ENCODE measurements at places on chromosomes 6 and 20. TPM values are rescaled to one million over a fixed set of nuclear protein-coding genes. Genes with fewer than 3 reads are reported as not detected.

GRCh38 chr6:167795321-167795811 lies 31.3 kb upstream of the AFDN start:
- no peaks in the 10 kb centered on the region for H3K27me3 ChIP-seq
- H3K4me3 ChIP-seq = no peak overlapping the region
- no peak for DNase-seq
- H3K36me3 ChIP-seq = no peaks in the 10 kb centered on the region

DNA sequence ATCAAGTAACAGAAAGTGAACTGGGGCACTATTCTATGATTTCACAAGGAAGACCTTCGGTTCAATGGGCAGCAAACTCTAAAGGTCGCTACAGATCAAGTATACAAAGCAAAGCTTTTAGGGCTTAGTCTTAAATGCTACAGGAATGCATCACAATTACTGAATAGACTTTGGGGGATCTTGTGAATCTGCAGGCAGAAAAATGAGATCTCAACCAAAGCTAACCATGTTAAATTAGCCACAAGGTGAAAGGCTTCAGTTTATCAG lies 98.0 kb upstream of the TMEM30A start:
- H3K4me3 ChIP-seq = no peak overlapping the region
- H3K27me3 ChIP-seq = no peaks in the 10 kb centered on the region
- no peak for DNase-seq
- no peak overlapping the region for H3K27ac ChIP-seq
- H3K36me3 ChIP-seq = no peaks in the 10 kb centered on the region

DNA sequence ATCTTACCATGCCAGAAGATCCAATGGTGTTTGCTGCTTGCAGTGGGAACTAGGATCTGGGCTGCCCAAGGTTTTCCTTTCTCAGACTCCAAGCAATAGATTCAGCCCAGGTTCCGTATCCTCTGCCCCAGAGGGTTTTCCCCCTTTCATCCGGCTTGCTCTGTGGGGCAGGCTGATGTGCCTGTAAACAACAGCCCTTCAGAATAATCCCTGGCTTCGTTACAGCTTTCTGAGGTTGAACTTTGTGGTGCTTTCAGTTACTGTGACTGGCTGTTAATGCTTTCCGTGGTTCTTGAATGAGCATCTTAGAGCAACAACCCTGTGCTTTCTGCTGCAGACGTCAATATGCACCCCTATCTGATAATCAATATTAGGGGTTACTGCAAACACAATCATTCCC lies 400.4 kb downstream of the BTBD3 start:
- H3K4me3 ChIP-seq = no peak overlapping the region
- H3K36me3 ChIP-seq = no peaks in the 10 kb centered on the region
- no peak overlapping the region for H3K27ac ChIP-seq
- DNase-seq = no peak
- no peaks in the 10 kb centered on the region for H3K4me1 ChIP-seq

GRCh38 chr6:160042788-160043301 lies 74.0 kb downstream of the IGF2R start:
- H3K27me3 ChIP-seq = no peaks in the 10 kb centered on the region
- peaks cover 5% of the 10 kb centered on the region for H3K4me1 ChIP-seq
- peak overlapping the region; percentile 28 for H3K4me3 ChIP-seq
- no peak for DNase-seq
- H3K36me3 ChIP-seq = peaks cover 33% of the 10 kb centered on the region

KCNK16 gene
- not detected for total RNA-seq

C20orf202 gene
- total RNA-seq = not detected

- H3K27me3 ChIP-seq = no peaks in the 10 kb centered on the region
- no peaks in the 10 kb centered on the region for H3K36me3 ChIP-seq
- no peak overlapping the region for H3K4me3 ChIP-seq
- H3K27ac ChIP-seq = no peak overlapping the region
- no peak for DNase-seq
- H3K4me1 ChIP-seq = no peaks in the 10 kb centered on the region
Observed at GRCh38 chr6:161696801-161697200, 422.9 kb upstream of the AGPAT4 start.

DNA sequence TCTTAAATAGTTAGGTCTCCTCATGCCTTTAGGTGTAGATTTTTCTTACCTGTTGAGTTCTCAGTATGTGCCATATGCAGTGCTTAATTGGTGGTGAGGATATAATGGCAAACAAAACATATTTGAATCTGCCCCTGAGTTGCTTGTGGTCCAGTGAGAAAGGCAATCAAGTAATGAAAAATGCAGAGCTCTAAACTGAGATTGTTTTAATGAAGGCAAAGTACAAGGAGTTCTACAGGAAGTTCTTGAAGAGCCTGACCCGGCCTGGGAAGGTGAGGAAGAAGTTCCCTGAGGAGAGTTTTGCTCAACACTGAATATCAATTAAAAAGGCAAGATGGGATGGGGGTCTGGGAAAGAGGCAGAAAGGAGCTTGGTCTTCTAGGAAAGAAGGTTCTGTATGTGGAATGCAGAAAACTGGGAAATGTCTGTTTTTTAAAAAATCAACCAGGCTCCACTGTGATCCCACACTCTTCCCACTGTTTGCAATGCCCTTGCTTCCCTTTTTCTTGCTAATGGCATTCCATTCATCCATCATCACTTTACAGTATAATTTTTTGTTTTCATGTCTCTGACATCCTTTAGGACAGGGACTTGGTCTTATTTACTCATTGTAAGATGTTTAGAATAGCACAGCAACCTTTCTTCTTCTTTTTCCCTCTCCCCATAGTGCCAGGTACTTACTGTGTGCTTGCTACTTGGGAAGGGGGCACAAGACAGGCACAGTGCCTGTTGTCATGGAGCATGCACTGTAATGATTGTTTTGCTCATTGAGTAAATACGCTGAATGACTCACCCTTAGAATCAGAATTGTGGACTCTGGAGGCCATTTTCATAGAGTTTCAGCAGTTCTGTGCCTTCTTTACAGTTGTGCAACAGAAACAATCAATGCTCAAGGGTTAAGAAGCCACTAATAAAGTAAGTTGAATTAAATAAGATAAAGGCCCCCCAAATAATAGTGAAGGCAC lies 64.3 kb downstream of the ANKS1A start:
- H3K4me3 ChIP-seq = no peak overlapping the region
- no peaks in the 10 kb centered on the region for H3K36me3 ChIP-seq
- no peaks in the 10 kb centered on the region for H3K4me1 ChIP-seq
- no peak overlapping the region for H3K27ac ChIP-seq

DNA sequence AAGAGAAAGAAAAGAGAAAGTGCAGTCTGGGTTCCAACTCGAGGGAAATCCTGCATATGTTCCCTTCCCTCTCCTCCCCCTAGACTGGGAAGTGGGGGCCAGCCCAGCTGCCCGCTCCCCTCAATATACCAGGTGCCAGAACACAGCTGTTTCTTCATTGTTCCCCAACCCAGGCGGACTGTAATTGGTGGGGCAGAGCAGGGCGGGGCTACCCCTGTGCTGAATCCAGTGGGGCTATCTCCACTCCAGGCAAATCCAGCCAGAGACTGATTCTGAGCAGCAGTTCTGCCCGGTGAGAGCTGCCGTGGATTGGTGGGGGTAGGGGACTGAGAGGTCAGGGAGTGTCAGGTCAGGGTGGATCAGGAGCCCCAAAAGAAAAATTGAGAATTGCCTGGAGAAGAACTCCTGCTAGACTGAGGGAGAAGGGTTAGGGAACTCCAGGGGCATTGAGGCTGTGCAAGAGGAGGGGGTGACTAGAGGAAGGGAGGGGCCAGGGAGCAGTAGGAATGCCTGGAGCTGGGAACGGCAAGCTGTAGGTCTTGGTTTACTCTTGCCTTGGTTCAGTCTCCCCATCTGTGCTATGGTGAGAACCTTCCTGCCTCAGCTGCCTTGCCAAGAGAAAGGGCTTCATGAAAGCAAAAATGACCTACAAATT lies at the start of gene MYMX:
Gene MYMX (plus strand): TSS at position 250 of the 655 bp plus-strand sequence. CDS start 546 bp downstream, outside the sequence.
- no peak within 1 kb of the TSS for H3K4me3 ChIP-seq
- H3K36me3 ChIP-seq = no peaks in the 10 kb centered on the region
- peak within 1 kb of the TSS; percentile 99 for H3K27ac ChIP-seq
- DNase-seq = no peak
- H3K27me3 ChIP-seq = no peaks in the 10 kb centered on the region
- peaks cover 14% of the 10 kb centered on the region for H3K4me1 ChIP-seq

DNA sequence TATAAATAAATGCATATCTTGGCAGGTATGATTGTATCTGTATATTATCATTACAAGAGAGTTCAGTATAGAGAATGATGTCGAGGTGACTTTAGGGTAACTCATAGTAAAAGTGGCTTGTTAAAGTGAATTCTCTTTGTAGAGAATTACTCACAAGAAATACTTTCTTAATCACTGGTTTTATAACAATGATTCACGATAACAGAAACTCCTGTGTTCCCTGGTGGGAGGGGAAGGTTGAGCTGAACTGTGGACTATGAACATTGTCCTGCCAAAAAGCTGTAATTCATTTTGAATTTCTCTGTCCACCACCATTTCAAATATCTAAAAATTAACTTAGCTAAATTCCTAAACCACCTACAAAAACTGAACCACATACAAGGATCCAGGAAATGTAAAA lies 7.7 kb downstream of the TPMT start:
- no peak overlapping the region for H3K4me3 ChIP-seq
- no peaks in the 10 kb centered on the region for H3K36me3 ChIP-seq
- no peaks in the 10 kb centered on the region for H3K27me3 ChIP-seq
- H3K4me1 ChIP-seq = no peaks in the 10 kb centered on the region
- no peak overlapping the region for H3K27ac ChIP-seq

DNA sequence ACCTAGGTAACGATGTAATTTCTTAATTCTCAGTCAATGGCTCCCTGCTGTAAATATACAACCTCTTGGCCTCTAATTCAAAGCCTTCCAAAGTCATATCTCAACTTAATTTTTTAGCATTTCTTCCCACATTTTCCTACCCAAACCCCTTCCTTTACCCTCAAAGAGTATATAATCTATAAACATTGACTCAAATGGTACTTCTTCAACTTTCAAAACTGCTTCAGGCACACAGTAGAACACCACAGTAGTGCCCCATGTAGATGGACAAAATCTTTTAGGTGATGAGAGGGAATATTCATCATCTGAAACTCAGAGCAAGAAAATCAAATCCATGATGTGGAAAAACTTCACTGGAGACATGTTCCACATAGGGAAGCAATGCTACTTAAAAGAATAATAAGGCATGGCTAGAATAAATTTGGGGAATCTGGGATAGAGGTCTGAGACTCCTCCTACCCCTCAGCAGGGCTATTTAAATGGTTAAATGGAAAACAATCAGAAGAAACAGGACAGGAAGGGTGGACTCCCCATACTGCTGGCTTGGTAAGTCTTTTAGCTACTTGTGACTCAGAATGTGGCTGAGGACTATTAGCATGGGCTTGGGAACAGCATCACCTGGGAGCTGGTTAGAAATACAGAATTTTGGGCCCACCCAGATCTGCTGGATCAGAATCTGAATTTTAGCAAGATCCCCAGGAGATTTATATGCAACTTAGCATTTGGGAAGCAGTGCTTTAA lies 6.4 kb downstream of the SLC22A2 start:
- peaks cover 4% of the 10 kb centered on the region for H3K4me1 ChIP-seq
- H3K36me3 ChIP-seq = no peaks in the 10 kb centered on the region
- DNase-seq = no peak
- no peak overlapping the region for H3K4me3 ChIP-seq
- no peak overlapping the region for H3K27ac ChIP-seq

DNA sequence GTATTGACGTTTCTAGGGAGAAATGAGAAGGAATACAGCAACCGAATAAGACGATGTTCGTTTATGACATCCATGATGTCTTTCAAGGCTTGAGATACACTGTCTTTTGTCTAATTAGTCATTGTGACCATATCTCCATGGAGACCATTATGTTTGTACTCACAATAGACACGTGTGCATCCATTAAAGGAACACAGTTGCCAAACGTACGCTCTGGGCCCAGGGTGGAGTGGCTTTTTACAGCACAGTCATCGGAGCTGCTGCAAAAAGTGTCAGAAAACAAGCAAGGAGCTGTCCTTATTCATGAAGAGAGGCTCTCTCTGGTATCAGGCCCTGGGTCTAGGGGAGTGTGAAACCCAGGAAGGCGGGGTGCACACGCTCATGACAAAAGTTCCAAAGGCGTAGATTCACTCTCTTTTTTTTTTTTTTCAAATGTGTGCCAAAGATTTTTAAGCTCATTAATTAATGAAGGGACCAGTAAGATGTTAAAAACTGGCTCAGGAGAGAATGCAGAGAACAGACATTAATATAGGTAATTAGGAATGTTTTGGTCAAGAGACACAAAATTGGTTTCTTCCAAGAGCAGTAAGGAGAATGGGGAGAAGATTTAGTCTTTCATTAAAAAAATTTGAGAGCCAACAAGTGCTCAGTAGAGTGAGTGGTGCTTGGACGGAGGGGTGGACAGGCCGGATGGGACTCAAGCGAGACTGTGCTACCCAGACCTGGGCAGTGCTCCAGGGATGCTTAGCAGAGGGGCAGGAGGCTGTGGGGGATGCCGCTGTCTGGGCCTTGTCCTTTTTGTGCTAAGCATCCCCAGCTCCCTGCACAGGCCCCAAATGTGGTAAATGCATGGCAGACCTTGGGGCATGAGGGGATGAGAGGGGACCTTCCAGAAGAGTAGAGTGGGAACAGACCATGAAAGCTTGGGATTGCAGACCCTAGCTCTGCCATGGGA lies 34.9 kb upstream of the GTSF1L start:
- H3K27me3 ChIP-seq = no peaks in the 10 kb centered on the region
- no peak overlapping the region for H3K27ac ChIP-seq
- no peaks in the 10 kb centered on the region for H3K36me3 ChIP-seq
- H3K4me1 ChIP-seq = peaks cover 5% of the 10 kb centered on the region
- no peak overlapping the region for H3K4me3 ChIP-seq
- DNase-seq = no peak

DNA sequence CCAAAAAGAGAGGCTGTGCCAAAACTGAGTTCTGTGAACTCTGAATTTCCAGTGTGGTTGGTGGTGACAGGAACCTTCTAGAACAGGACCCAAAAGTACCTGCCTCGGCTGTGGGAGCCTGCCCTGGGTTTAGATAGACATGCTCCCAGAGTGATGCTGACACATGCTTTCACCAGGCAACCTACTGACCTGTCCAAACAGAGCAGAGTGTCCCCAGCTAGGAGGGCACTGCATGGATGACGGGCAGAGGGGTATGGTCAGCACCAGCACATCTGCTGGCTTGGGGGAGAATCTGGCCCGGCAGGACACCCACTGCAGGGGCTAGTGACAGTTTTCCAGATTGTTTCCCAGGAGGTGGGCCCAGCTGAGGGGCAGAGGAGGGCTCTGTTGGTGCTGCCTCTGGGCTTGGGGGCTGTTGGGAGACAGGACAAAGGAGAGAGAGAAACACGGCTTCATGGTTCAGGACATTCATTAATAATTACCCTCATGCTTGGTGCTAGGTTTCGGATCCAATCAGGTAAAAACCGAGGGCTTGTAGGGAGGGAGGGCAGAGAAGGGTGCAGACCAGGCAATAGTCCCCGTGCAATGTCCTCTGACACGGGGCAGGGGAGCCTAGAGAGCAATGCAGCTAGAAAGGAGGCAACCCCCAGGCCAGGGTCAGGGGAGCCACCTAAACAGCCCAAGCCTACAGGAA lies 15.0 kb downstream of the KCNK5 start:
- H3K4me1 ChIP-seq = no peaks in the 10 kb centered on the region
- no peak overlapping the region for H3K27ac ChIP-seq
- no peak overlapping the region for H3K4me3 ChIP-seq
- H3K27me3 ChIP-seq = no peaks in the 10 kb centered on the region
- no peaks in the 10 kb centered on the region for H3K36me3 ChIP-seq
